ENCODE measurements at places on chromosomes 3 and 15. TPM values are rescaled to one million over a fixed set of nuclear protein-coding genes. Genes with fewer than 3 reads are reported as not detected.

The TPRG1 gene
- total RNA-seq, result 3.9 TPM

The IQSEC1 gene
- total RNA-seq, result 55.4 TPM

The GP5 gene
- 1.6 TPM for total RNA-seq

The AZI2 gene
- 41.6 TPM for total RNA-seq

The KLHL40 gene
- 38.8 TPM for total RNA-seq

The ERICH6 gene
- total RNA-seq, result not detected

The SLC6A20 gene
- 0.06 TPM for total RNA-seq

The MYNN gene
- total RNA-seq, result 16.8 TPM

The FAM81A gene
- total RNA-seq, result 7.8 TPM

The DZIP1L gene
- 53.6 TPM for total RNA-seq

The TLR9 gene
- total RNA-seq, result not detected

The DPPA2 gene
- total RNA-seq, result 0.41 TPM

The RASL12 gene
- 12.6 TPM for total RNA-seq

The PRSS50 gene
- 0.99 TPM for total RNA-seq

The NOX5 gene
- total RNA-seq, result 0.23 TPM

The GATA2 gene
- 45.6 TPM for total RNA-seq

The STOML1 gene
- total RNA-seq, result 16.5 TPM

The MAGEL2 gene
- total RNA-seq, result 5.4 TPM

The SAMD7 gene
- 0.18 TPM for total RNA-seq

The ZBED2 gene
- total RNA-seq, result not detected

All from metanephros (tissue), 2 donors.